Neuronal stem cell (in vitro differentiated cells): ENCODE measurements at places on chromosomes 7 and 10.
A peak's percentile ranks its signal among the peaks of the same experiment; 100 is the strongest.

DNA sequence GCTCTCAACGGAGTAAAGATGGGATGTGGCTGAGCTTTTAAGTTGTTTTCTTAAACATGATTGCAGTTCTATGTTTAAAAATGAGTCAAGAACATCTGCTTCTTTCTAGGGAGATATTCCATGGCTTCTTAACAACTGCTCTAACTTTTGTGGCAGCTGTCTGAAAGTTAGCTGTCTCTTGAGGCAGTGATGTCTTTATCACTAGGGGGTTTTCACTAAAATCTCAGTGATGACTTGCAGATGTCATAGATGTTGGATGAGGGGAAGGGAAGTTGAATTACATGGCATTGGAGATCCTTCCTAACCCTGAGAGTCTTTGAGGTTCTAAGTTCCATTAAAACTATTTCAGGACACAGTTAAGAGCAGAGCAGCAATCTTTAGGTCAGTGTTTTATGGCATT is 43.5 kb downstream of the PRKG1 start:
- DNase-seq, result no peak

DNA sequence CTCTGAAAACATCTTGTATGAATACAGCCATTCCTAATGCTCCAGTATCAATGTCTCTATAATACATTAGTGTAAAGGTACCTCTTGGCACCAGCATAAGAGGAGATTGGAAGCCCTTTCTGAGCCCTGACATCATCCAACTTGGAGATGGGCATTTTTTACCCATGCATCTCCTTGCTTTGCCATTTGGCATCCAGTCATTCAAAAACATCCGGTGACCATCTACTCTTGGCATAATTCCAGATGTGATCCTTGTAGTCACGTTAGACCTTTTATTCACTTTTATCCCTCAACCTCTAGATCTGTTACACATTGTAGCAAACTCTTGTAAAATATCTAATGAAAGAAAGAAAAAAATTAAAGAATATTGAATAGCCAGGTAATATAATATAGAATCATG is 17.9 kb upstream of the SGMS1 start:
- DNase-seq, result no peak

DNA sequence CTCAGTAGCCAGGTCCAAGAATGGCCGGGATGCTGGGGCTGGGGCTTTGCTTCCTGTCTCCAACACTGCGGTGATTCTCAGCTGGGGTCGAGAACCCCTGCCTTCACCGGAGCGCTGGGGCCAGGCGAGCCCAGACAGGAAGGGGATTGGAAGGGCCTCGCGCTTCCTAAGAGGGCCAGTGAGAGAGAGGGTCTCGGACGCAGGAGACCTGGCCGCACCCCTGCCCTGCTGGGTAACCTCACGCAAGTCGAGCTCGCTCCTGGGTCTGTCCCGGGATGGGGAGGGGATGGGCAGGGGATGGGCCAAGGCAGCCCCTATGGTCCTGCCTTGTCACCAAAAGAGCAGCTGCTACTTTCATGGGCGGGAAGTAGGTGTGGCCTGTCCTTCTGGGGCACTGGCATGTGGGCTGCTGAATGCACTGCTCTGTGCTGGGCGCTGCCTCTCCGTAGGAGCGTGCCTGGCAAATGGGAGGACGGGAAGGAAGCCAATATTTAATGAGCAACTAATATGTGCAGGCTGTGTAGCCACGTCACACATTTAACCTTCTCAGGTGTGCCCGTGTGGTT is 20.0 kb downstream of the KCNK18 start:
- DNase-seq, result no peak

DNA sequence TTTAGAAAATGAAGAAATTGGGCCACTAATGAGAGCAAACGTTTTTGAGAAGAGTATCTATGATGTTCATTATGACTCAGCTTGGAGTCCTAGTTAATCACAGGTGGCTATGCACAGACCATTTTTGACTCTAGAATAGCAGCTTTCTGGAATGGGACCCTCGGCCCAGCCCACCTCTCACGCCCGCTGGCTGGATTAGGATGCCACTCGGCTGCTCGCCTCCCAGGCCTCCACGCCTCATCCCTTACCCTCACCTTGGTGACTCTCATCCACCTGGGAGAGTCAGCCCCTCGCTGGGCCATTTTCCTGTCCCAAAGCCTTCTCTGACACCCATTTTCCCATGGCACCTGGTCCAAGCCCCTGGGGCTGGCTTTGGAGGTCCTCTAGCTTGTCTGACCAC is 173.6 kb downstream of the ADAM12 start:
- DNase-seq, result no peak

GRCh38 chr7:148222721-148223120 is 367.8 kb upstream of the C7orf33 start:
- no peak for DNase-seq

DNA sequence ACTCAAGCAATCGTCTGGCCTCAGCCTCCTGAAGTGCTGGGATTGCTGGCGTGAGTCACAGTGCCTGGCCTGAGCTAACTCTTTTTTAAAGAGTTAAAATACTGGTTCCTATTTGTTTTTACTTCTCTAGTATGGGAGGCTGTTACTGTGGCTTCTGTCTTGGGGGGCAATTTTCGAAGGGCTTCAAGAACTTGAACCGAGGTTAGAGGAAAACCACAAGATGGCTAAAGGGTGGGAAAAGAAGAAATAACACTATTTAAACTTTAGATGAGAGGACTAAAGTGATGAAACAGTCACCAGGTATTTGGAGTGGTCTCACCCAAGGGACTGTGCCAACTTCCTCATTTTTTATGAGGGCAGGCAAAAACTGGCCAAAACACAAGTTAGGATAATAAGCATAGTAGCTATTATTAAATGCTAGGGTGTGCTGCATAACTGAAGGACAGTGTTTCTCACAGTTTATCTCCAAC is 17.8 kb downstream of the MET start:
- no peak for DNase-seq

DNA sequence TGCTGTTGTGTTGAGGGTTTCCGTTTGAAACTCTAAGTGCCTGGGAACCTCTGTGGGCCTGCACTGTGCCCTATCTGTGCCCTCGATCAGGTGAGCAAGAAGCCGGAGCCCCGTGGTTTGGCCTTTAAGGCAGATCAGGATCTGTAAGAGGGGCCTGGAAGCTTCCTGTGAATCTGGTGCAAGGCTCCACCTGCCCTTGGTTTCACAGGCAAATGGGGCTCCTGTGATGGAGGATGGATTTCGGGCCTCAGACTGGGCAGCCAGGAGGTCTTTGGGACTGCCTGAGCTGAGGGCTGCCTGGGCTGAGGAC is 21.6 kb downstream of the SCART1 start:
- no peak for DNase-seq

DNA sequence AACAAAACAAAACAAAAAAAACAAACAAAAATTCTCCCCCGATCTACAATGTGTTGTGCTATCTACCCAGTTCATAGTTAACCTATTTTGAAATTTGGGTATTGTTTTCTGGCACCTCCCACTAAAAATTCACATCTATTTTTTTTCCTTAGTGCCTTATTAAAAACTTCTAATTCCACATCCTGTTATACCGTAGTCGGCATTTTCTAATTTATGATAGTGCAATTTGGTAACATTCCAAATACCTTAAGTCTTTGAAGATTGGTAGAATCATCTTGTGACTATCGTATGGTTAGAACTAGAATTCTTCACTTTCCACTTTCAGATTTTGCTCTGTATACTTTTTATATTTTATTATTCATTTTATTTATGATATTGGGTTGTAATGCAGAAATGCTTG is 4.5 kb upstream of the NRG3 start:
- DNase-seq, result no peak

GRCh38 chr7:2621061-2621828 is 10.5 kb upstream of the TTYH3 start:
- no peak for DNase-seq

DNA sequence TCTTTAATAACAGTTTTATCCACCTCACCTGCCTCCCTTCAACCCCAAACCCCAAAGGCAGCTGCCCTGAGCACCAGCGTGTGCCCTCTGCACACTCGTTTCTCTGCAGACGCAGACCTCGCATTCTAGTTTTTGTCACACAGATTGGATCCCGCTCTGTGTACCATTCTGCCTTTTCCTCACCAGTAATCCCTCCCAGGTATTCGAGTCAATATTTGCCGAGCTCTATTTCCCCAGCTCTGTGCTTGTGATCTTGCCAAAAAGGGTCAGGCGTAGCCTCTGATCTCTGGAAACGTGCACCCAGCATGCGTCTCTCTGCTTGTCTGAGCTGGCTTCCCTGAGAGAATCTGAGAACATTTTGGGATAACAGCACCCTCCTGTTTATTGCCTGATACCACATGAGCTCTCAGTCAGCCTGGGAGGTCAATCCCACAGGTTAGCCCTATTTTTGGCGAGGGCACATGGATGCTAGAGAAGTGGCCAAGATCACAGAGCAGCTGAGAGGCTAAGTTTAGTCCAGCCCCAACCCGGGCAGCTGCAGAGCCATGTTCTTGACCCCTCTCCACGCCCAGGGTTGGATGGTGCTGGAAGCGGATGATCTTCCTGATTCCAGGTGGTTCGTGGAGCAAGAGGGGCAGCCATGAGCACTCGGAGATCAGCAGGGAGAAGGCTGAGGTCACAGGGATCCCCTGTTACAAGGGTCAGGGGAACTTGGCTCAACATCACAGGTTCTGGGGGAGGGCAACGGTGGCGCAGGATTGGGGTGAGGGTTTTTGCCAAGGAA is 29.1 kb downstream of the FOXL3 start:
- no peak for DNase-seq

DNA sequence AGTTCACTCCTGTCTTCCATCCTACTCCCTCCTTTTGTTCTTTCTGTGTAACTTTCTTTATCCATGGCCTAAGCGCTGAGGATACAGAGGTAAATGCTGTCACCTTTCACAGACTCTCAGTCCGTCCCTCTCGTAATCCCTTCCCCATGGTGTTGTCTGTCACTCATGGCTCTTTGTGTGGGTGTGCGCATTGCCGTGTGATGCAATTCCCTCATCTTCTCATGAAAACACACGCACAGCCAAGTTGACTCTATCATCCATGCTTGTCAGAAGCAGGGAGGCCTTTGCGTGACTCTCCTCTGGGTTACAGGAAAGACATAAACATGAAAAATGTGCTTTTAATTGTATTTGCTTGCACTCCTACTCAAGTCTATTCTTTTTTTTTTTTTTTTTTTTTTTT is 125.6 kb upstream of the C7orf33 start:
- no peak for DNase-seq

GRCh38 chr10:63157845-63158624 is 24.9 kb downstream of the NRBF2 start:
- peak; percentile 82 for DNase-seq
